ENCODE measurements at places on chromosomes 7 and 10.

DNA sequence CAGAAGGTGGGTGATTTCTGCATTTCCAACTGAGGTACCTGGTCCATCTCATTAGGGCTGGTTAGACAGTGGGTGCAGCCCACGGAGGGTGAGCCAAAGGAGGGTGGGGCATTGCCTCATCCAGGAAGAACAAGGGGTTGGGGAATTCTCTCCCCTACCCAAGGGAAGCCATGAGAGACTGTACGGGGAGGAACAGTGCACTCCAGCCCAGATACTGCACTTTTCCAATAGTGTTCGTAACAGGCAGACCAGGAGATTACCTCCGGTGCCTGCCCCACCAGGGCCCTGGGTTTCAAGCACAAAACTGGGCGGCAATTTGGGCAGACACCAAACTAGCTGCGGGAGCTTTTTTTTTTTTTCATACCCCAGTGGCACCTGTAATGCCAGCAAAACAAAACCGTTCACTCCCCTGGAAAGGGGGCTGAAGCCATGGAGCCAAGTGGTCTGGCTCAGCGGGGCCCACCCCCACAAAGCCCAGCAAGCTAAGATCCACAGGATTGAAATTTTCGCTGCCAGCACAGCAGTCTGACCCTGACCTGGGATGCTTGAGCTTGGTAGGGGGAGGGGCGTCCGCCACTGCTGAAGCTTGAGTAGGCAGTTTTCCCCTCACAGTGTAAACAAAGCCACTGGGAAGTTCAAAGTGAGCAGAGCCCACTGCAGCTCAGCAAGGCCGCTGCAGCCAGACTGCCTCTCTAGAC is 31.2 kb downstream of the ARMC10 start:
- DNase-seq = no peak

- DNase-seq = no peak
Observed at GRCh38 chr10:105062951-105063350, 421.9 kb downstream of the SORCS3 start.

DNA sequence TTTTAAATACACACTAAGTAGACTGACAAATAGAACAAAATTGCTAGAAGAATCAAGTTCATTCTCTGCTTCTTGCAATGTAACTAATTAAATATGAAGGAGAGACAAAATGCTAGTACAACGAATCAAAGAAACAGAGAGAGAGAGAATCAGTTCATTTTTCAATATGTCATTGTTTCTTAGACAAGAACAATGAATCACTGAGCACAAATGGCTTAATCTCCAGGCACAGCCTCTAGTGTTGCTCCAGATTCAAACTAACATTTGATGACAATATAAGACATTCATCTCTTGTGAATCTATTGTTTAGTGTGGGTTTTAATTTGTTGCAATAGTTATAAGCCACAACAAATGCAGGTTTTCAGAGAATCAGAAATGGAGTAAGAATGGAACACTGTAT is 357.4 kb upstream of the TMEM229A start:
- DNase-seq = no peak

- no peak for DNase-seq
Observed at GRCh38 chr10:87618566-87619423, 40.9 kb upstream of the PAPSS2 start.

GRCh38 chr10:4403638-4404252 is 422.3 kb upstream of the AKR1E2 start:
- DNase-seq = no peak

GRCh38 chr10:90276894-90277475 is 575.6 kb downstream of the KIF20B start:
- DNase-seq = no peak

DNA sequence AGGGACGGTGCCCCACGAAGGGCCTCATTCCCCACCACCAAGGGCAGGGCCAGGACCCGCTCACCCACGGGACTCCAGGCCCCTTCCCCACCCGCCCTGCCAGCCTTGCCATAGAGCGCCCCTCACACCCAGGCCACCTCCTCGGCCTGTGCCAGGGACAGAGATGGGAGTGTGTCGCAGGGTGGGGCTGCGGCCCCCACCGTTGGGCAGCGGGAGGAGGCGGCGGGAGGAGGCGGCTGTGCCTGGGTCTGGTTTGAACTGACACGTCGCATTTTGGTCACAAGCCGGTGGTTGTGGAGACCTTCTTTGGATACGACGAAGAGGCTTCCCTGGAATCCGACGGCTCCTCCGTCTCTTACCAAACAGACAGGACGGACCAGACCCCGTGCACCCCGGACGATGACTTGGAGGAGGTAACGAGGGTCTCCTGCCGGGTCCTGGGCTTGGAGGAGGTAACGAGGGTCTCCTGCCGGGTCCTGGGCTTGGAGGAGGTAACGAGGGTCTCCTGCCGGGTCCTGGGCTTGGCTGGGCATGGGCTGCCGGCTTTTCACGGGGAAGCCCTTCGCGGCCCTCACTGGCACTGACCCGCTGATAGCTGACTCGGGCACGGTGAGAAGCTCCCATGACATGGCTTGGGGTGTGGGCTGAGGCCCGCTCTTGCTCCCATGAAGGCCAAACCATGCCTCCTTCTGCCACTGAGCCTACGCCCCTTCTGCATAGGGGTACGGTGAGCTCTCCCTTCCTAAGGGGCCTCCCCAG is 46.4 kb upstream of the DPYSL4 start:
- DNase-seq = peak; percentile 16

DNA sequence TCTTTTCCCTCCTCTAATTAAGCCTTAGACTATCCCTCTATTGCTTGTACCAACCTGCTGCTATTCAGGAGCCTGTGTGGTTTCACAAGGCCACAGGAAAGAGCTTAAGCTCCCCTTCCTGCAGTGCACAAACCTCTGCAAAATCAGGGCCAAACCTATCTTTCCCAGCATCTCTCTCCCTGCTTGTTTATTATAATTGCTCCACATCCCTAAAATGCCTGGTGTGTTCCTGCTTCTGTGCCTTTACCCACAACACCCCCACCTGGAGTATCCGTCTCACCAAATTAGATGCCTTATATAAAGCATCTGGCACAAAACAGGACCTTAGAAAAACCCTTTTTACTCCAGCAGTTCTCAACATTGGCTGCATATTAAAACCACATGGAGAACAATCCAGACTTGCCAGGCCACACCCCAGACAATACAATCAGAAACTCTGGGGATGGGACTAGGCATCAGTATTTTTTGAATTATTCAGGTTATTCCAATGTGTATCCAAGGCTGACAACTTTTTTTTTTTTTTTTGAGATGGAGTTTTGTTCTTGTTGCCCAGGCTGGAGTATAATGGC is 16.7 kb downstream of the SEC31B start:
- DNase-seq = no peak

- no peak for DNase-seq
Observed at GRCh38 chr7:2821161-2821841, 22.8 kb downstream of the GNA12 start.

DNA sequence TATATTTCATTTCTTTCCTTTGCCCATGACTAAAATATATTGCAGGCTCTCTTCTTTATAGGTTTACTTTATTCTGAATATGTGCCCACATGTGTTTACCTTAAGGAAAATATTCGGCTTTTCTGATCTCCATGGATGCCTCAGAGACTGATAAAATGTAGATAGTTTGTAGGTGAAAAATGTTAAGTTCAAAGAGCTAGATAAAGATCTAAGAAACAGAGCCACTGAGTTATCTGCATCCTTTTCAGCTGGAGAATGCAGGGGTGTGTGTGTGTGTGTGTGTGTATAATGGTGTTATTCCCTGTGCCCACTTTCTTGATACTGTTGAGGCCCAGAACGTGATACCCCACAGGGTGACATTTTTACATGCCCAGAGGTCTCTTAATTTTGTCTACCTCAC is 150.8 kb downstream of the LRRC4 start:
- DNase-seq = no peak

DNA sequence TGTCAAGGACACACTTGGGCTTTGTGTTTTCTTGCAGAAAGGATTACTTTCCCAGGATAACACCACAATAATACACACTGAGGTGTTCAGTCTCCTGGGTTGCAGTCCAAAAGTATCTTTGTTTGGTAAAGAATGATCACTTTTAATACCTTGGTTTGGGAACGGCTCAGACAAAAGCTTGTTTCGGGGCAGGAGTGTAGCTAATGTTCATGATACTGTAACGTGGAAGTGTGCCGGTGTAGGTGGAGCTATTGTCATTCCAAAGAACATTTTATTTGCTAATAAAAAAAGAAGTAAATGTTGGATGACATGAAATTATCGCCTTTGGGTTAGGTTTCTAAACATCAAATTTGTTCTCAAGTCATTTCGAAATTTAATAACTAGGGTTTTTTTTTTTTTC is 1.2 kb downstream of the EIF4H start:
- no peak for DNase-seq

DNA sequence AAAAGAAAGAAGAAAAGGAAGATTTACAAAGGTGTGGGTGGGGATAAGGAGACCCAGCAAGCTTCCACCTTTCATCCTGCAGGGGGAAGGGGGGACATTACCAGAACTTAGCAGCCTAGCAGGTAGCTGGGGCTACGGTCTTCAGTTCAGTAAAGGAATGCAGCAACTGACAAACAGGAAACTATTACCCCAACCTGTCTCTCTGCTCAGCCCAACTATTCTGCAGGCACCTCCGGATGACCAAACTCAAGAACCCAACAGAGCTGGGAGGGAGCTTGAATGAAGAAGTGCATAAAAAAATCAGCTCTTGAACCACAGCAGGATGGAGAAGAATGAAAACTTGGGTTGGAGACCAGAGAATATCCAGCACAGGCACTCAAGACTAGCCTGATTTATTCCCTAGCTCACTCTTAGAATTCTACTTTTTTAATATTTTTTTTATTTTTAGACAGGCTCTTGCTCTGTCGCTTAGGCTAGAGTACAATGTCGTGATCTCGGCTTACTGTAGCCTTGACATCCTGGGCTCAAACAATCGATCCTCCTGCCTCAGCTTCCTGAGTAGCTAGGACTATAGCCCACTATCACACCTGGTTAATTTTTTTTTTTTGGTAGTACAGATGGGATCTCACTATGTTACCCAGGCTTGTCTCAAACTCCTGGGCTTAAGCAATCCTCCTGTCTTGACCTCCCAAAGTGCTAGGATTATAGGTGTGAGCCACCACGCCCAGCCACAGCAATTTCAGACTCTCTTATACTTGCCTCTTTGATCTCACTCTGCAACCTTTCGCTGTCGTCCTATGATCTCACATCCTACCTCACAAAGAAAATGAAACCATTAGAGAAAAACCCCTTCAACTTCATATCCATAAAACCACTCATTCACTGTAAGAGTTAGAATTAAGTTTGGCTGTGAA is 18.5 kb upstream of the C10orf67 start:
- DNase-seq = no peak

DNA sequence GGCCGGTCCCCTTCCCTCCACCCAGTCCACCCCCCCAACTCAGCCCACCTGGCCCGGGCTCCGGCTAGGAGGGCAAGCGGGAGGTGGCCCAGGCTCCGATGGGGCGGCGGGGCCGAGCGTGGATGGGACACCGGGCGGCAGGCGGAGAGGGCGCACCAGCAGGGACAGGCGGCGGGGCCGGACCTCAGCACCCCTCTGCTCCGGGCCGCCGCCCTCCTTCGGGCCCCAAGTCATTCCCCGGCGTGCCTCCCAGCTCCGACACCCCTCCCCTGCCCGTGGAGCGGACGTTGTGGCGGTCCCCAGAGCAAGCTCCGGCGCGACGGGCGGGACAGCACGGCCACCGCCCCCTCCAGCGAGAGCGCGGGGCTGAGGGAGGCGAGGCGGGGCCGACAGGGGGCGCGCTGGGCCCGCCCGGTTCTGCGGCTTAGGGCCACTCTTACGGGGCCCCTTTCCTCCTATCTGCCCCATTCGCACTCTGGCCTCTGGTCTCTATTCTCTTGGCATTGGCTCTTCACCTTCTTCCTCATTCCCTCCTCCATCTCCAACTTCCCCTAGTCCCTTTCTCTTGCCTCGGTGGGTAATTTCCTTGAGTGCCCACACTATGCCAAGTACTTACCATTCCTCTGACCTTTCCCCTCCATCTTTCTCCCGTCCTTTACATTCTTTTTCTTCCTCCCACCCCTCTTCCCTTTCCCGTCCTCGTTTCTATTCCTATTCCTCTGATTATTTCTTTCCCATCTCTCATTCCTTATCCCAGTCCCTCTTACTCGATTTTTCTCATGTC is 701 bp upstream of the GBX1 start:
- DNase-seq = peak; percentile 48

GRCh38 chr10:20065814-20066213 is 249.6 kb downstream of the PLXDC2 start:
- DNase-seq = no peak

GRCh38 chr10:76491216-76491615 is 1059.8 kb downstream of the LRMDA start:
- no peak for DNase-seq

- DNase-seq = no peak
Observed at GRCh38 chr10:49664006-49664841, 15.2 kb upstream of the C10orf53 start.

- no peak for DNase-seq
Observed at GRCh38 chr10:65720901-65721300, 1204.9 kb upstream of the LRRTM3 start.

GRCh38 chr10:49289480-49289879 is 9.5 kb upstream of the C10orf71 start:
- DNase-seq = peak; percentile 3

DNA sequence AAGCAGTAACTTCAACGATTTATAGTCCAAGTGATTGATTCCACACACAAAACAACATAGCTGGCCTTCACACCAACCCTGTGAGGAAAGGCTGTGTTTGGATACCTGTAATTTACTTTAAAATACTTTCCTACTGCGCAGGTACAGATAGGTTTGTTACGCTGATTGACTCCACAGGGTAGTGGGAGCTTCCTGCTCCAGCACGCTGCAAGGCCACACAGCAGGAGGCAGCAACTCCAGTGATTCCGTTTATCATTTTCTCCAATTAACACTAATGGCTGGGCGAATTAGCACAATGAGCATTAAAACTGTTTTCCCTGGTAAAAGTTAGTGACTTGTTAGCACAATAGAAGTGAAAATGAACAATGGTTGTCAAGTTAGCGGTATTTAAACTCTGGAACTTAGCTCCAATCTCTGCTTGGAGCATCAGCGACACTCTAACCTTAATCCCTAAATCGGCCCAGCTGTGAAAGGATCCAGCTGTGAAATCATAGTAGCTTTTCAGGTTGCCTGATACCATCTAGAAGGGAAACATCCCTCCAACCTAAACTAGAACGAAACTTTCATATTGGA is 959 bp downstream of the DCLRE1C start:
- DNase-seq = no peak

- DNase-seq = no peak
Observed at GRCh38 chr7:80189638-80190037, 55.0 kb downstream of the GNAI1 start.

DNA sequence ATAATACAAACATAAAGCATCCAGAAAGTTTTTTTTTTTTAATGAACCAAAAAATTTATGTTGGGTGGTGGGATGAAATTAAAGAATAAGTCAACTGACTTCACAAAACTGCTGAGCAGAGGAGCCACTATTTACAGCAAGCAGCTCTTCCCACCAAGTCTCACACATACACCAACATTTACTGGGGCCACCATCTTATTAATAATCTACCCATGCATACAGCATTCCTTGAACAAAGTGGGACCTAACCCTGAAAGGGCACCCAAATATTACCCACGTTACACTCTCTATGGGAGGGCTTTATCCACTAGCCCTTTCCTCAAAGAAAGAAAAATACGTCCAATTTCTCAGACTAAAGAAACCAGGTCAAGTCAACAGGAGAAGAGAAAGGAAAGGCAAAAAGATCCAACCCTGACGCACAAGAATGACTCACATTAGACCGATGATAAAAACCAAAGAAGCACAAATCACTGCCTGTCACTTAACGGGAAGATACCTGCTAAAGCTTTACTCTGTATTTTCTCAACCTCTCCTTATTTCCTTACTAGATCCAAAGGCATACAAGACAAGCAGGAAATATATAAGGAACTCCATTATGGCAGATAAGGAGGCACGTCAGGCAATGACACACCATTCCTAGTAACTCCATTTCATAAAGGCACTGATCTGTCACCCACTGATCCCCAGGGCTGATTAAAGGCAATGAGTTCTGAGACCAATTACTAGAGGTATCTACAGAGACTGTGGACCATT is 141.8 kb upstream of the ASAH2 start:
- DNase-seq = no peak

Data from right hindlimb (tissue), 1 donor.